AG08396 (cell line): ENCODE measurements at places on chromosomes 13 and 19.

DNA sequence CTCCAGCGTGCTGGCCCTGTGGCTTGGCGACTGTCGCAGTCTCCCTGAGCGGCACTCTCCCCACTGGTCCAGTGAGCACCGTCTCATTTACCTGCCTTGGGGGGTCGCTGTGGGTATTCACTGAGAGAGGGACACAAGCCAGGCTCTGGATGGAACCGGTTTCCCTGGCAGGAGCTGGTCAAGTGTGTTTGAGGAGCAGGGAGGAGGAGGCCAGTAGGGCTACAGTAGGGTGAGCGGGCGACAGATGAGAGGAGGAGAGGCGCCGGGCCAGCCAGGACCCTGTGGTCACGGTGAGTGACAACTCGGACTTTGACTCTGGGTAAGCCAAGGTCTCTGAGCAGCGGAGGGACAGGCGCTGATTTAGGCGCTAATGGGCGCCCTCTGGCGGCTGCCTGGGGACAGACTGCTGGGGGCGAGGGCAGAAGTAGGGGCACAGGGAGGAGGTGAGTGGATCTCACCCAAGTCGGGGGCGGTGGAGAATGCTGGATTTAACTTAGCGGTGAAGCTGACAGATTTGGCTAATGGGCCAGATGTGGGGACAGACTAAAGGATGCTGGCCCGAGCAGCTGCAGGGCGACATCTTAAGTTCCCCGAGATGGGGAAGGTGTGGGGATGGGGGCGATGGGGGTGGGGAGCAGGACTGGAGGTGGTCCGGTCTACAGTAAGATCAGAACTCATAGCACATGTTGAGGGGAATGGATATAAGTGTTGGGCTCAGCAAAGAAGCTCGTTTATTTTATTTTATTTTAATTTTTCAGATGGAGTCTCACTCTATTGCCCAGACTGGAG lies 4.7 kb upstream of the PRMT1 start:
- peak; percentile 88 for DNase-seq

DNA sequence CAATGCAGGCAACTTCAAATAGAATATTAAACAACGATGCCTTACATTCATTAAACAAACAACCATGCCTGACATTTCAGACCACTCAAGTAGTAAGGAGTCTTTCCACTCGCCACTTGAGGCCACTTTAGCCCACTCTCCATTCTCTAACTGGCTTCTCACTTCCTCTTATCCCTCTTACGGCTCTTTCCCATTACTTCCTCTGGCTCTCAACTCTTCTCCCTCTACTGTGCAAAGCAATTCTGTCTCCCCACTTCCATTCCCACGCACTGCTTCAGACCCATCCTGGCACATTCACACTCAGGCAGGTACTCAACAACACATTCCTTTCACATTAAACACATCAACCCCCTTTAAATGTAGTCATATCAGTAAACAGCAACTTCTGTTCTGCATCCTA lies 229.8 kb upstream of the IPO5 start:
- no peak for DNase-seq

DNA sequence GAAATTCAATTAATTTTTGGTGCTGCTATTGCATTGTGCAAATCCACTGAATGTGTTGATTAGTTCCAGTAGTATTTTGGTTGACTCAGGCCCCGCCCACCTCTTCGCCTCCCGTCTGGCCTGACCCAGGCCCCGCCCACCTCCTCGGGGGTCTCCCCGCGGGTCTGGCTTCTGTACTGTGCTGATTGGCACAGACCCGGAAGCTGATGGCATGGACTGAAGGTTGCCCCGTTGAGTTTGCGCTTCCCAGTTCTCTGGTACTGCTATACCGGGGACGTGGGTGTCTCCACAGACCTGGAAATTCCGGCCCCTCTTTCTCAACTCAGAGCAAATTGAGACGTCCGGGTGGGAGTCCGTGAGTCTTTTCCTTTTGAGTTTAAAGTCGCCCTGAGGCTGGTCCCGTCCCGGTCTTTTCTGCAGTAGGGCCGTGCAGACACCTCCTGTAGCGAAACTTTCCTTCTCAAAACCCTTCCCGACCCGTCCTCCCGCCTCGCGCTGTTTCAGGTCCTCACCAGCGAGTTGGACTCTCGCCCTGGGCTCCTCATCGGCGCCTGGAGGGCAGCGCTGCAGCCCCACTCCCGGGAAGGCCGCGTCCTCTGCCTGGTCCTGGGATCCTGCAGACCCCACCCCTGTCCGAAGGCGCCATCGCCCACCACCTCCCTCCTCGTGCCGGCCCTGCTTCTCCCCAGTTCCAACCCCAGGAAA lies 14.8 kb downstream of the ZNF701 start:
- no peak for DNase-seq

DNA sequence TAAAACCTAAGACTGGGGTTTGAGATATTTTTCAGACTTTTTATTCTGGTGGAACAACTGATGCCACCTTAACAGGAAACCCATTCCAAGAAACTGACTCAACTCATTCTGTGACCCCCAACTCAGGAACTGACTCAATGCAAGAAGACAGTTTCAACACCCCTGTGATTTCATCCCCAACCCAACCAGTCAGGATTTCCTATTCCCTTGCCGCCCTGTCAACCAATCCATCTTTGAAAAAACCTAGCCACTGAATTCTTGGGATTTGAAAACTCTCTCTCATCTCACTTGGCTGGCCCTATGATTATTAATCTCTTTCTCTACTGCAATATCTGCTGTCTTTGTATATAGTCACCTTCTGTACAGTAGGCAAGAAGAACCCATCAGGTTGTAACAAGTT lies 1211.9 kb upstream of the ATXN8OS start:
- no peak for DNase-seq

DNA sequence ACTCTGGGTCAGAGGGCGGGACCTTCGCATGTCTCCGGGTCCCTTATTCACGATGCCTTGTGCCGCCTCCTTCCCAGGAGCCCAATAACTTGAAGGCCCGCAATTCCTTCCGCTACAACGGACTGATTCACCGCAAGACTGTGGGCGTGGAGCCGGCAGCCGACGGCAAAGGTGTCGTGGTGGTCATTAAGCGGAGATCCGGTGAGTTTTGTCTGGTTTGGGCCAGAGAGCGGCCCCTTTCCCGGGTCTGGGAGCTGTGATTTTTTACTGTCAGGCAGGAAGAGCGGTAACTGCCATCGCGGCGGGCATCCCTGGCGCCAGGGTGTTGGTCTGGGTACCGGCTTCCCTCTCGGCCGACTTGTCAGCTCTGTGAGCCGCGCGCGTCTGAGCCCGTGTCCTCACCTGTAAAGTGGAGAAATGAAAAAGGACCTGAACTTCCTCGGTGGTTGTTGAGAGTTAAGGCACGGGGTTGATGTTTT lies 800 bp downstream of the RPL28 start:
- DNase-seq, result no peak

DNA sequence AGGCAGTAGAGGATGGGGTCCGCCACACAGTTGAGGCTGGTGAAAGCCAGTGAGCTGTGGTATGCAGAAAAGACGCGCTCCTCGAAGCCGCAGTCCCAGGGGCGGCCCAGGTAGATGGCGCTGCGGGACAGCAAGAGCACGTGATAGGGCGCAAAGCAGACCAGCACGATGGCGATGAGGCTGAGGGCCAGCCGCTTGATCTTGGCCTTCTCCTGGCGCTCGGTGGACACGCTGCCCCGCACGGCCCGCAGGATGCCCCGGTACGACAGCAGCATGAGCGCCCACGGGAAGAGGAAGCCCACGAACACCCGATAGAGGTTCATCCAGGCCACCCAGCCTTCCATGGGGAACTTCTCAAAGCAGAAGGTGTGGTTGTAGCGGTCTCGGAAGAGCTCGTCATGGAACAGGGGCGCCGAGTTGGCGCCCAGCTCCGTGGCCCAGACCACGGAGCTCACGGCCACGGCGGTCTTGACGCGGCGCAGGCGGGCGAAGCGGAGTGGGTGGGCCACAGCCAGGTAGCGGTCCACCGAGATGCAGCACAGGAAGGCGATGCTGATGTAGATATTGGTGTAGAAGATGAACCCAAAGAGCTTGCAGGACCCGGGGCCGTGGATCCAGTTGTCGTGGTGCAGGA lies 6.5 kb upstream of the OPA3 start:
- DNase-seq, result peak; percentile 46

DNA sequence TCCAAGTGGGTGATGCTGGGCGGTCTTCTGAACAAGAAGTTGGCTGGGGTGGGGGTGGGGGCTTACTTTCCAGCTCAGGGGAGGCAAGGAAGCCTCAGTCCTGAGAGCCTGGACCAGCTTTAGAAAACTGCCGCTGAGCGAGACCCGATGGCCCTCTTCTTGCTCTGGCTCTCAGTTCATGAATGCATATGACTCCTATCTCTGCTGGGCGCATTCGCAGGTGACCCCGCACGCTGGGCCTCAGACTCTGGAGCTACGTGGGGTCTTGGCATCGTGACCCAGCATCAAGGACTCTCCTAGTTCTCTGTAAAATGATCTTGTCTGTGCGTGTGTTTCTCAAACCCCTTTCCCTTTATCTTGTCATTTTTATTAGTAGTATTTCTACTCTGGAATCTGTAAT lies 19.7 kb downstream of the PRAM1 start:
- no peak for DNase-seq

- no peak for DNase-seq
Observed at GRCh38 chr13:113979791-113980471, 6.1 kb upstream of the C13orf46 start.

- peak; percentile 79 for DNase-seq
Observed at GRCh38 chr19:46784262-46785053, 3.9 kb downstream of the SLC1A5 start.

DNA sequence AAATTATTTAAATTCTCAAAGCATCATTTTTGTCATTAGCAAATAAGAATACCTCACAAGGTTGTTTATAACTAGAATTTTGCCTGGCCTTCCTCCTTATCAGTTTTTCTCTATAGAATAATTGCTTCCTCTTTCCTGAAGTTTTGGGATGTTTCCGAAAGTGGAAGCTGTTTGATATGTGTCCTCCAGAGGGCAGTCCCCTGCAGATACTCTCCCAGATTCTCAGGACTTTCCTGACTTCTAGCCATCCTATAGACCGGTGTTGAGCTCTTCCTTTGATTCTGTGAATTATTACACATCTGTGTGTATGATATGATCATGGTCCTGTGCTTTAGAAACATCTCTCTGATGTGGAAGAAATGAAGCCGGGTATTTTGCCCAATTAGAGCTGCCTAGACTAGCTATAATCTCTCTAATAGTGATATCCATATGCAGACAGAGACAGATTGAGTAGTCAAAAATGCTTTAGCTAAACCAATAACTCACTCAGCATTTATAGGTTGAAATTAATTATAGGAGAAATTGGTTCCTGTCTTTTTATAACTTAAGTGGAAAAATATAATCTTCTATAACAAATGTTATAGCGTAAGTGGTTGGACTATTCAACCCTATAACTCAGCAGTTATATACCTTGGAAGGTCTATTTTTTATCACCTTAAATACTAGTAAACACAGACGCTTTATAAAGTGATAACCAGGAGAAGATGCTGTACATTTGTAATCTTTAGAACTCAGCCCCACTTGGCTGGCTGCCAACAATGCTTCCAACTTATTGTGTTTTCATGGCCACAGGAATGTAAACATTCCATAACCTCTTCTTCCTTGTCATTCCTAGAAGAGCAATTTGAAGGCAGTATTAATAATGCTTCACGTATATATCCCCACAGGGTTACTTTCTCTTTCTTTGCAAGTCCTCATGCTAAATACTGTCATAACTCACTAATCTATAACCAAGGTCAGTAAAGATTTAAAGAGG lies 201.0 kb upstream of the RXFP2 start:
- peak; percentile 40 for DNase-seq

DNA sequence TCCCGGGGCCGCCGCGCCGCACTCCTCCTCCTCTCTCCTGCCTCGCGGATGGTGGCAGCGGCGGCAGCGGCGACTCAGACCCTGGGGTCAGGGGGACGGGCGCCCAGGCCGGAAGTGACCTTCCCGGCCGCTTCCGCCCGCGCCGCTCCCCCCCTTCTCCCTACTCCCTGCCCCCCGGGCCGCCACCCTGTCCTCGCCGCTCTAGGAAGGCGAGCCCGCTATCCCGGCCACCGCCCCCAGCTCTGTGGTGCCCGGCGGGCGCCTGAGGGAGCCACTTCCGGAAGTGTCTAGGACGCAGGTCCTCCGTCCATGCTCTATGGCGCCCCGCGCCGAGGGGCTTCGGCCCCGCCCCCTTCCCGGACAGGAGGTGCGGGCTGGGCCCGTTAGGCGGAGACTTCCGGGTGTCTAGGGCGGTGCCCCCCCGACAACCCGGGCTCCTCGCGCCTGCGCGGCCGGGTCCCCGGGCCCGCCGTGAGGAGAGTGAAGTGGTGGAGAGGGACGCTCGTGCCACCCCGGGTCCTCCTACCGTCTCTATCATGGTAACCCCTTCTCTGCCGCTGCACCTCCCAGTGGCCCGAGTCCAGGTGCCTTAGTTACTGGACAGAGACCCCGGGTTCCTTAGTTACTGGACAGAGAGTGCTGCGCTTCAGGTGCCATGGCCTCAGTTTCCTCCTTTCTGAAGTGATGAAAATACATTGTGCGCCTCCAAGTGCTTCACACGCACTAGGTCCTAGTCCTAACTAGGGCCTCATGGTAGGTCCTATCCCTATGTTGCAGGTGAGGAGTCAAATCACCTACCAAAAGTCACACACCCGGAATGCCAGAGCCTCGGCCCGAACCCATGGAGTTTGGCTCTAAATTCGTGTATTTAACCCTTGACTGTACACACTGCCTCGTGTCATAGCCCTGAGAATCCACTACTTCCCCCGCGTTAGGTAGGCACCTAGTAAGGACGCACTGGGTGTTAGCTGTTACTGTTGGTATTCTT lies at the start of gene ZNF787:
ZNF787 (minus strand) TSS at position 116 of the 988 bp plus-strand sequence. CDS start 18,078 bp downstream, outside the sequence.
- DNase-seq, result peak; percentile 99

DNA sequence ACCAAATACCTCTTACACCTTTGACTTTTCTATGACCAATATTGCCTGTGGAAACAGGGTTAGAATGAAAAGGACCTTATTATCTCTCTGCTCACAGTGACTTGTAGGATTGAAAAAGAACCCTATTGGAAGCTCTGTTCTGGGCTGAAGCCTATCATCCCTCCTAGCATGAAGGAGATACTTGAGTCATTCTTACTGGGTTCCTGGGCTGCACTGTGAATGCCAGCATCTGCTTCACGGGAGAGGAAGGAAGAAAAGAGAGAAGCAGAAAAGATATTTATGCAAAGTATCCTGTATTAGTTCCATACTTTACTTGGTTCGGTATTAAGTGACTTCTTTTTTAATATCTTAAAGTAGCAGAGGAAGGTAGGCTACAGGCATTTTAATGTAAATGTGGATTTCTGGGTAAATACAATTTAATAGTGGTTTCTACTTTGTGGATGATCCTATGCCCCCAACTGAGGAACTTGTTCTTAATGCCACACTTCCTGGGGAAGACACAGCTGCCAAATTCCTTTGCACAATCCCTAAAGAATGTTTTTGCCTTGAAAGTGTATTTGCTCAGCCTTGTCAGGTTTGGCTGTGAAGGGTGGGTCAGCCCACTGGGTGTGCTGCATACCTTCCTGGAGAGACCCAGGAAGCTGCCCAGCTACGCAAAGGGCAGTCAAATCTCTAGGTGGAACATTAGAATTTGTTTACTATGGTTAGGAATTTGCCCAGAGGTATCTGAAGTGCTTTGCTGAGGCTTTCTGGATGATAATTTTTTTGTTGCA lies 13.7 kb upstream of the SCEL start:
- DNase-seq, result no peak

- no peak for DNase-seq
Observed at GRCh38 chr13:41644742-41645141, 187.4 kb downstream of the RGCC start.

- DNase-seq, result no peak
Observed at GRCh38 chr13:60175571-60175970, 11.8 kb upstream of the DIAPH3 start.
